Smooth muscle cell of the umbilical artery (primary cell): ENCODE measurements at places on chromosomes 6 and 20. TPM values are rescaled to one million over a fixed set of nuclear protein-coding genes. Genes with fewer than 3 reads are reported as not detected.

Gene KCNK5
- not detected in 2 replicates for total RNA-seq

Gene BMP6
- 2.1 and 69.2 TPM in 2 replicates for total RNA-seq

Gene MRPL2
- total RNA-seq = 13.4 and 13.8 TPM in 2 replicates

Gene TRAPPC3L
- total RNA-seq = 0.30 TPM in 1 of 2 replicates, not detected in the other

Gene PPIL6
- 2.9 and 4.5 TPM in 2 replicates for total RNA-seq

Gene OTOR
- total RNA-seq = not detected in 2 replicates

Gene COL9A3
- total RNA-seq = 0.30 TPM in 1 of 2 replicates, not detected in the other

Gene MUC21
- not detected in 2 replicates for total RNA-seq

Gene MOXD1
- 62.4 and 118 TPM in 2 replicates for total RNA-seq

Gene ID4
- total RNA-seq = 2.4 and 2.6 TPM in 2 replicates

Gene SLC17A1
- not detected in 2 replicates for total RNA-seq

Gene FBXO5
- total RNA-seq = 2.4 and 10.6 TPM in 2 replicates

Gene CCN5
- 0.05 and 0.30 TPM in 2 replicates for total RNA-seq

Gene CRISP3
- not detected in 2 replicates for total RNA-seq

Gene DEFB116
- not detected in 2 replicates for total RNA-seq

Gene TPD52L1
- total RNA-seq = 30.3 and 64.7 TPM in 2 replicates

Gene DBNDD2
- total RNA-seq = 0.30 and 1.2 TPM in 2 replicates

Gene DLK2
- total RNA-seq = 0.30 and 1.6 TPM in 2 replicates

Gene TFAP2D
- not detected in 2 replicates for total RNA-seq

Gene SLC35D3
- not detected in 2 replicates for total RNA-seq

Gene SENP6
- total RNA-seq = 73.6 and 83.7 TPM in 2 replicates

Gene FOXC1
- total RNA-seq = 0.30 and 2.0 TPM in 2 replicates

Gene RPRD1B
- total RNA-seq = 29.1 and 29.4 TPM in 2 replicates

Gene GPR6
- not detected in 2 replicates for total RNA-seq

Gene FNDC11
- total RNA-seq = 0.74 and 0.89 TPM in 2 replicates

Gene CLDN20
- not detected in 2 replicates for total RNA-seq

Gene LKAAEAR1
- total RNA-seq = not detected in 2 replicates

Gene CAGE1
- under 0.01 TPM in 1 of 2 replicates, not detected in the other for total RNA-seq

Gene CNKSR3
- 1.2 and 3.0 TPM in 2 replicates for total RNA-seq

Gene TRIM10
- not detected in 2 replicates for total RNA-seq

Gene RIOK1
- total RNA-seq = 13.4 and 18.1 TPM in 2 replicates

Gene FGD2
- not detected in 2 replicates for total RNA-seq

Gene ESR1
- under 0.01 and 0.05 TPM in 2 replicates for total RNA-seq

Gene SLC22A16
- not detected in 2 replicates for total RNA-seq

Gene KCNB1
- not detected in 2 replicates for total RNA-seq

Gene LPA
- not detected in 2 replicates for total RNA-seq

Gene DDRGK1
- 26.4 and 30.3 TPM in 2 replicates for total RNA-seq

Gene MYLK4
- 0.30 and 0.37 TPM in 2 replicates for total RNA-seq

Gene LTA
- total RNA-seq = not detected in 2 replicates

Gene PDYN
- not detected in 2 replicates for total RNA-seq

Gene HLA-DPA1
- total RNA-seq = 0.30 TPM in 1 of 2 replicates, not detected in the other

Gene RHAG
- not detected in 2 replicates for total RNA-seq

Gene TRIM40
- not detected in 2 replicates for total RNA-seq

Gene PI16
- 0.23 and 0.59 TPM in 2 replicates for total RNA-seq

Gene HSPA1B
- total RNA-seq = 84.9 and 117 TPM in 2 replicates

Gene ZSCAN12
- 6.7 and 7.7 TPM in 2 replicates for total RNA-seq

Gene ARMH2
- total RNA-seq = not detected in 2 replicates

Gene THBS2
- 1,449 and 1,500 TPM in 2 replicates for total RNA-seq

Gene PERP
- 13.4 and 21.5 TPM in 2 replicates for total RNA-seq

Gene SRSF12
- total RNA-seq = under 0.01 and 0.14 TPM in 2 replicates

Gene POM121L2
- not detected in 2 replicates for total RNA-seq

Gene RBM24
- 8.0 and 16.2 TPM in 2 replicates for total RNA-seq

Gene CST5
- total RNA-seq = not detected in 2 replicates

Gene GINS1
- total RNA-seq = 1.5 and 5.4 TPM in 2 replicates

Gene BHLHE23
- total RNA-seq = not detected in 2 replicates

Gene NKAPL
- total RNA-seq = 0.89 and 1.9 TPM in 2 replicates

Gene EBF4
- total RNA-seq = 1.8 and 1.9 TPM in 2 replicates

Gene TGM3
- not detected in 2 replicates for total RNA-seq

Gene RFX6
- total RNA-seq = not detected in 2 replicates
